ENCODE measurements at places on chromosomes 5 and 9. TPM values are rescaled to one million over a fixed set of nuclear protein-coding genes. Genes with fewer than 3 reads are reported as not detected.

DNA sequence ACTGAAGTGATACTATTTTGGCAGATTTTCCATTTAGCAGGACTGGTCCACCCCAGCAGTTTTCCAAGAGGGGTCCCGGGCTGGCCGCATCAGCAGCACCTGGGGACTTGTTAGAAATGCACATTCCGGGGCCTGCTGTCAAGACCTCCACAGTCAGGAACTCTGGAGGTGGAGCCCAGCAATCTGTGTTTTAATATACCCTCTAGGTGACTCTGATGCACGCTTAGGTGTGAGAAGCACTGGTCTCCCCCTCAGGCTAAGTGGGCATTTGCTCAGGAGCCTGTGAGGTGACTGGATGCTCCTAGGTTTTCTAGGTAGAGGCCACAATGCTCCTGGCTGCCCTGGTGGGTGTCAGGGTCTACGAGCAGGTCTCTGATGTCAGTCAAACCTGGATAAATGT, 81.7 kb downstream of the DCP2 start:
- DNase-seq, result no peak

- no peak for DNase-seq
Measured at GRCh38 chr5:168513861-168514428, 15.2 kb upstream of the FBLL1 start.

The OR2V1 gene
- not detected for total RNA-seq

GRCh38 chr5:150295741-150296486, 6.3 kb upstream of the CAMK2A start:
- no peak for DNase-seq

DNA sequence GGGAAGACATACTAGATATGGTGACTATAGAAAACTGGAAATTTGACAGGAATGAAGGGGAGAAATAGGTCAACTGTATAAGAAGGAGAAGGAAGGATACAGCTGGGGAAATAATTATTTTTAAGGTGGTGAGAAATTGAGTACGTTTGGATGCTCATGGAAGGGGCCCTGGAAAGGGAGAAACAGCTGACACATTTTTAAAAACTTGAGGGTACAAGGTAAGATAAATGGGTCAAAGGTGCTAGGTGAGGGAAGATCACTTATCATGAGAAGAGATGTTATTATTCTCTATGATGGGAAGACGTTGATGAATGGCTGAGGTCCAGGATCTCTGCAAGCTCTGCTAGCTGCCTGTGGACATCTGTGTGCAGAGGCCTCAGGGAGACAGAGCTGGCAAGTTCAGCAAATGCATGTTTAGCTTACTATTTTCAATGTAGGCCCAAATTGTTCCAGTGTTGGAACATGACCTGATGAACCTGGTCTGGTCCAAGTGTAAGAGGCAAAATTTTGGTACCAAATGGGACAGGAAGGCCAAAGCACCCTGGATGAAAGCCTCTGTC, 181.7 kb downstream of the MTRR start:
- no peak for DNase-seq

GRCh38 chr9:131554843-131555351, 9.6 kb downstream of the PRRT1B start:
- no peak for DNase-seq

Measured in Calu3 (cell line).